Neural crest cell (in vitro differentiated cells): ENCODE measurements at places on chromosomes 2 and 18.

DNA sequence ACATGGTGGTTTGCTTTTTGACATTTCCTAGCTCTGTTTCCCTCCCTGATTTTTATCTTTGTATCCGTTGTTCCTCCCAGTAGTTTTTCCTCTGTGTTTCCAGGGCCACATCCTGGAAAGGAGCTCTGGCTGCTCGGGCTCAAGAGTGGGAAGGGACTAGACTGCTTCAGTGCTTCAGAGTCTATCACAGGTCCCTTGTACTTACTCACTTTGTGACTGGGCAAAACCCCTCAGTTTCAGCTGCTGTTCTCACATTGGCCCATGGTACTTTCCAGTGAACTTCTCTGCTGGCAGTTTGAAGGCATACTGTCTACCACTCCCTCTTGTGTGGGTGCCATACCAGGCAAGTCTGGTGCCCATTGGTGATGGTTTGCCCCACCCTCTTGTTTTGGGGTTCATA, 7.5 kb upstream of the STAMBP start:
- H3K27me3 ChIP-seq = peaks cover 73% of the 10 kb centered on the region
- no peak for DNase-seq
- H3K36me3 ChIP-seq = no peaks in the 10 kb centered on the region
- no peak overlapping the region for H3K27ac ChIP-seq

DNA sequence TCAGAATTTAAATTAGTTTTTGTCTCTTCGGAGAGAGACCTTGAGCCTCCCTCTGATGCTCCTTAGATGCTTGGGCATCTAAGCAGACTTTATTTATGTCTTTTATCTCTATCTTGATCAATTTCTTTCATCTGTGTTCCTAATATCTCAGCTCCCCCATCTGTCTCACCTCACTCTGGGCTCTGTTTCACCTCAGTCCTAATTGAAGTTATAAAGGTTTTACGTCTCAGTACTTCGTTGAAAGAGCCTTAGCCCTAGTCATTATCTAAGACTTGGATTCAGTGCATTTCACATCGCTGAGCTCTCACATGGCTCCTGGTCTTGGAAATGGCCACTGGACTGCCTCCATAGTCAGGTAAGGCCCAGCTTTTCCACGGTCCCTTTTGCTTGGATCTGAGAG, 13.8 kb upstream of the CTLA4 start:
- DNase-seq = no peak
- no peaks in the 10 kb centered on the region for H3K36me3 ChIP-seq
- no peak overlapping the region for H3K27ac ChIP-seq

GRCh38 chr18:80169607-80170006, 60.5 kb downstream of the ADNP2 start:
- peaks cover 13% of the 10 kb centered on the region for H3K36me3 ChIP-seq
- H3K4me3 ChIP-seq = no peak overlapping the region
- no peak for DNase-seq
- H3K27me3 ChIP-seq = no peaks in the 10 kb centered on the region
- H3K4me1 ChIP-seq = peaks cover 18% of the 10 kb centered on the region

- no peak for DNase-seq
- H3K4me3 ChIP-seq = no peak overlapping the region
- no peak overlapping the region for H3K27ac ChIP-seq
- H3K36me3 ChIP-seq = no peaks in the 10 kb centered on the region
- H3K4me1 ChIP-seq = peaks cover 4% of the 10 kb centered on the region
- H3K27me3 ChIP-seq = no peaks in the 10 kb centered on the region
These were observed 45.5 kb downstream of the EPAS1 start for GRCh38 chr2:46342566-46343315.

- peaks cover 5% of the 10 kb centered on the region for H3K36me3 ChIP-seq
- H3K4me3 ChIP-seq = peak overlapping the region; percentile 6
- no peaks in the 10 kb centered on the region for H3K27me3 ChIP-seq
- peak overlapping the region; percentile 90 for H3K27ac ChIP-seq
- H3K4me1 ChIP-seq = peaks cover 46% of the 10 kb centered on the region
These were observed 28.9 kb downstream of the ADI1 start for GRCh38 chr2:3490191-3491170.

GRCh38 chr2:128445523-128445900, 126.8 kb upstream of the HS6ST1 start:
- H3K27me3 ChIP-seq = no peaks in the 10 kb centered on the region
- H3K4me3 ChIP-seq = no peak overlapping the region
- no peak for DNase-seq

- no peak overlapping the region for H3K27ac ChIP-seq
- H3K4me1 ChIP-seq = peaks cover 4% of the 10 kb centered on the region
- DNase-seq = no peak
- H3K4me3 ChIP-seq = no peak overlapping the region
- H3K36me3 ChIP-seq = no peaks in the 10 kb centered on the region
These were observed 2.8 kb upstream of the CYS1 start for GRCh38 chr2:10083046-10083445.

DNA sequence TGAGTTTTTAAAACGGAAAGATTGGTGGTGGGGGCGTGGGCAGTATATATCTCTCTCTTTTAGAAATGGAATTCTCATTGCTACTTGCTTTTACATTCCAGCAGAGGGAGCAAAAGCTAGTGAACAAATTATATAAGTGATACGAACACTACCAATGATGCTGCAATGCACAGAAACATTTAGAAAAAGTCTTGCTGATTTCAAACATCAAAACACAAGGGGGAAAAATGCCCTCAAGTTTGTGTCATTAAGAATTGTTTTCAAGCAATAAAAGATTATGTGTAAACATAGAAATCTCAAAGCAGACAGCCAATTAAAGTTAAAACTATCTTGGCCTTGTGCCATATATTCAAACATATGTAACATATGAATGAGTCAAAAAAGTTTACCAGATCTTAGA, 296.3 kb upstream of the KCNJ3 start:
- no peak overlapping the region for H3K27ac ChIP-seq
- H3K4me3 ChIP-seq = no peak overlapping the region
- no peak for DNase-seq
- H3K27me3 ChIP-seq = no peaks in the 10 kb centered on the region
- no peaks in the 10 kb centered on the region for H3K36me3 ChIP-seq

GRCh38 chr2:185388226-185388625, 350.4 kb upstream of the FSIP2 start:
- H3K27me3 ChIP-seq = no peaks in the 10 kb centered on the region
- H3K4me1 ChIP-seq = no peaks in the 10 kb centered on the region
- no peak for DNase-seq

- DNase-seq = no peak
- H3K4me3 ChIP-seq = no peak overlapping the region
- H3K27ac ChIP-seq = no peak overlapping the region
- H3K36me3 ChIP-seq = peaks cover 8% of the 10 kb centered on the region
- no peaks in the 10 kb centered on the region for H3K27me3 ChIP-seq
- no peaks in the 10 kb centered on the region for H3K4me1 ChIP-seq
These were observed 9.0 kb downstream of the ZBTB14 start for GRCh38 chr18:5286525-5286924.

DNA sequence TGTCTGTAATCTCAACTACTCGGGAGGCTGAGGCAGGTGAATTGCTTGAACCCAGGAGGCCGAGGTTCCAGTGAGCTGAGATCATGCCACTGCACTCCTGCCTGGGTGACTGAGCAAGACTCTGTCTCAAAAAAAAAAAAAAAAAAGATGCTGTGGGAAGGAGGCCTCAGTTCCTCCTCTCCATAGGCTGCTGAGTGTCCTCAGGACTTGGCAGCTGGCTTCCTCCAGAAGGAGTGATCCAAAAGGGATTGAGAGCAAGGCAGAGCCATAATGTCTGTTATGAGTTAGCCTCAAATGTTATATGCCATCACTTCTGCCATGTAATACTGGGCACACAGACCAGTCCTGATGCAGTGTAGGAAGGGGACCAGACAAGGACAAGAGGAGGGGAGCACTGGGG, 6.6 kb upstream of the NPC1 start:
- no peaks in the 10 kb centered on the region for H3K36me3 ChIP-seq
- H3K4me3 ChIP-seq = no peak overlapping the region
- H3K27ac ChIP-seq = peak overlapping the region; percentile 67
- no peaks in the 10 kb centered on the region for H3K4me1 ChIP-seq
- DNase-seq = no peak
- peaks cover 3% of the 10 kb centered on the region for H3K27me3 ChIP-seq

DNA sequence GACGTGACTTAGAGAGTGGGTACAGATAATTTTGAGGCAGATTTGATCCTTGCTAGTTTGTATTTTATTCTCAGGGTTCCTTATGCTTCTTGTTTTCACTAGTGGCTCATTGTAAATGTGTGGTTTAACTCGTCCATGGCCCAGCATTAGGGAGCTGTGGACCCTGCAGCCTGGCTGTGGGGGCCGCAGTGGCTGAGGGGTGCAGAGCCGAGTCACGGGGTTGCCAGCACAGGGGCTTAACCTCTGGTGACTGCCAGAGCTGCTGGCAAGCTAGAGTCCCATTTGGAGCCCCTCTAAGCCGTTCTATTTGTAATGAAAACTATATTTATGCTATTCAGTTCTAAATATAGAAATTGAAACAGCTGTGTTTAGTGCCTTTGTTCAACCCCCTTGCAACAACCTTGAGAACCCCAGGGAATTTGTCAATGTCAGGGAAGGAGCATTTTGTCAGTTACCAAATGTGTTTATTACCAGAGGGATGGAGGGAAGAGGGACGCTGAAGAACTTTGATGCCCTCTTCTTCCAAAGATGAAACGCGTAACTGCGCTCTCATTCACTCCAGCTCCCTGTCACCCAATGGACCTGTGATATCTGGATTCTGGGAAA, 269.9 kb downstream of the MYT1L start:
- H3K27ac ChIP-seq = no peak overlapping the region
- peaks cover 7% of the 10 kb centered on the region for H3K4me1 ChIP-seq
- no peak overlapping the region for H3K4me3 ChIP-seq

- H3K4me1 ChIP-seq = no peaks in the 10 kb centered on the region
- H3K4me3 ChIP-seq = no peak overlapping the region
These were observed 40.8 kb downstream of the ANKRD44 start for GRCh38 chr2:197269815-197270214.

GRCh38 chr2:24435391-24436316, 55.4 kb upstream of the NCOA1 start:
- H3K4me3 ChIP-seq = no peak overlapping the region
- no peaks in the 10 kb centered on the region for H3K27me3 ChIP-seq
- no peak for DNase-seq

- DNase-seq = no peak
- H3K4me3 ChIP-seq = no peak overlapping the region
- H3K36me3 ChIP-seq = peaks cover 4% of the 10 kb centered on the region
- H3K27ac ChIP-seq = no peak overlapping the region
- H3K4me1 ChIP-seq = no peaks in the 10 kb centered on the region
These were observed 157.0 kb downstream of the DOCK10 start for GRCh38 chr2:224885291-224885690.

DNA sequence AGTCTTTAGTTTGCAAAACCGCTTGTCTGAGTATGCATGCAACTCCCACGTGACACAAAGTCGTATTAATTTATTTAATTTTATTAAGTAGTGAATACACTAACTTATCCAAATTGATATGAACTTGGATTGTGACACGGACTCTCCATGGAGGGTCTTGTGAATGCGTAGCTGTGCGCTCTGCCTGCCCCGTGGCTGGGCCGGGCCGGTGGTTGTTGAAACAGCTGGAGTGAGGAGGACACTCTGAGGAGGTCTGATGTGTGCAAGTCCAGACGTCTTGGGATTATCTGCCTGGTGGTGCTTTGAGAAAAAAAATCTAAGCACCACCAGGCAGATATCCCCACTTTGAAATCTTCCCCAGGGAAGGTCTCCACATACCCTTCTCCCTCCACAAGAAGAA, 41.0 kb upstream of the RBM44 start:
- H3K27ac ChIP-seq = no peak overlapping the region
- no peak overlapping the region for H3K4me3 ChIP-seq
- peaks cover 31% of the 10 kb centered on the region for H3K36me3 ChIP-seq
- DNase-seq = no peak
- H3K27me3 ChIP-seq = no peaks in the 10 kb centered on the region

- no peak overlapping the region for H3K27ac ChIP-seq
- H3K4me3 ChIP-seq = no peak overlapping the region
- H3K36me3 ChIP-seq = peaks cover 28% of the 10 kb centered on the region
- DNase-seq = no peak
These were observed 18.5 kb downstream of the TRAK2 start for GRCh38 chr2:201432621-201433393.

GRCh38 chr2:379778-380177, 91.9 kb upstream of the ALKAL2 start:
- peaks cover 2% of the 10 kb centered on the region for H3K27me3 ChIP-seq
- peaks cover 17% of the 10 kb centered on the region for H3K4me1 ChIP-seq
- DNase-seq = no peak
- H3K36me3 ChIP-seq = peaks cover 5% of the 10 kb centered on the region
- no peak overlapping the region for H3K4me3 ChIP-seq

DNA sequence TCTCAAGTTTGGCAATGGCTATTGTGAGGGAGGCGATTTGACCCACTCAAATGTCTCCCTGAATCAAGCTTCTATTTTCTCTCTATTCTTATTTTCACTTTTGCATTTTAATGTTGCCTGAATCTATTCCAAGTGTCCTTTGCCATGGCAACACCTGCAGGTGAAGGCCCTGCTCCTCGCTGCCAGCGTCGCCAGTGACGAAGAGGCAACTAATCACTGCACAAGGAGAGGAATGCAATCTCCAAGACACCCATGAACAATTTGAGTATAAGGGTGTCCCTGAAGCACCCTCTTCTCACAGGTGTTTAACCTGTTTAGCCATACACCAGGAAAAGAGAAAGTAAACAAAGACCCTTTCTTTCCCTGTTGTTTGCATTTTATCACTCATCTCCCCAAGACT, 165.6 kb upstream of the VRK2 start:
- H3K4me3 ChIP-seq = no peak overlapping the region
- H3K27ac ChIP-seq = no peak overlapping the region
- peaks cover 4% of the 10 kb centered on the region for H3K4me1 ChIP-seq
- no peak for DNase-seq
- no peaks in the 10 kb centered on the region for H3K27me3 ChIP-seq

DNA sequence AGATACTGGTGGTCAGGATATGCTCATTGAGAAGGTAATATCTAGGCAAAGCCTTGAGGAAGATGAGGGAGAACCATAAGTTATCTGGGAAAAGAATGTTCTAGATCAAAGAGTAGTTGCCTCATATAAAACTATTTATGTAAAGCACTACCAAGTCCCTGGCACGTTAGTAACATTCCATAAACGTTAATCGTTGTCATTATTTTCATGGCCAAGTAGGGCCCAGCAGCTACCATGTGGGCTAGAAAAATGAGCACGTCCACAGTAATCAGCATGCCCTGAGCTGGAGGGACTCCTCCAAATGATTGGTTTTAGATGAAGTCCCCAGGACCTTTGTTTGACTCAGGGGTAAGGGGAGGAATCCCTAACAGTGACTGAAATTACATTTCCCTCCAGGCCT, 32.7 kb upstream of the AFTPH start:
- H3K27ac ChIP-seq = no peak overlapping the region
- no peaks in the 10 kb centered on the region for H3K27me3 ChIP-seq
- peaks cover 21% of the 10 kb centered on the region for H3K4me1 ChIP-seq
- no peaks in the 10 kb centered on the region for H3K36me3 ChIP-seq
- no peak overlapping the region for H3K4me3 ChIP-seq

- DNase-seq = no peak
- peak overlapping the region; percentile 94 for H3K4me3 ChIP-seq
- H3K27me3 ChIP-seq = peaks cover 18% of the 10 kb centered on the region
- H3K36me3 ChIP-seq = no peaks in the 10 kb centered on the region
These were observed 592 bp upstream of the METAP1D start for GRCh38 chr2:171999161-171999560.
